ENCODE measurements at places on chromosomes 3 and 15.
A peak's percentile ranks its signal among the peaks of the same experiment; 100 is the strongest.

- DNase-seq, result no peak
These were observed 258.9 kb downstream of the ABHD5 start for GRCh38 chr3:43949594-43949993.

DNA sequence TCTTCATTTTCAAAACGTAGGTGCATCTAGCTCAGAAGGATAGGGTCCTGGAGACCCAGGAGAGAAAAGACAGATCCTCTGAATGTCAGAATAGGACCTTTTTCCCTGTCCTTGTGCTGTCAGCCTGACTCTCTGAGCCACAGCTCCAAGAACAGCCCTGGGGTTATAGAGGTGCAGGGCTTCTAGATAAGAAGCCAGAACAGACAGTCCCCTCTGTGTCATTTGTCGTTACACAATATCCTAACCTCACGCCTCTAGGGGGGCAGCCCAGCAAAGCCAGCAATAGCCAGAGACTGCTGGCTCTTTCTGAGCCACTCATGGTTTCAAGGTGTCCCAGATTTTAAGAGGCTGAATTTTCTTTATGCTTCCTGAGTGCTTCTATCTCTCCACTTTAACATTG is 153.2 kb upstream of the THBS1 start:
- peak; percentile 53 for DNase-seq

DNA sequence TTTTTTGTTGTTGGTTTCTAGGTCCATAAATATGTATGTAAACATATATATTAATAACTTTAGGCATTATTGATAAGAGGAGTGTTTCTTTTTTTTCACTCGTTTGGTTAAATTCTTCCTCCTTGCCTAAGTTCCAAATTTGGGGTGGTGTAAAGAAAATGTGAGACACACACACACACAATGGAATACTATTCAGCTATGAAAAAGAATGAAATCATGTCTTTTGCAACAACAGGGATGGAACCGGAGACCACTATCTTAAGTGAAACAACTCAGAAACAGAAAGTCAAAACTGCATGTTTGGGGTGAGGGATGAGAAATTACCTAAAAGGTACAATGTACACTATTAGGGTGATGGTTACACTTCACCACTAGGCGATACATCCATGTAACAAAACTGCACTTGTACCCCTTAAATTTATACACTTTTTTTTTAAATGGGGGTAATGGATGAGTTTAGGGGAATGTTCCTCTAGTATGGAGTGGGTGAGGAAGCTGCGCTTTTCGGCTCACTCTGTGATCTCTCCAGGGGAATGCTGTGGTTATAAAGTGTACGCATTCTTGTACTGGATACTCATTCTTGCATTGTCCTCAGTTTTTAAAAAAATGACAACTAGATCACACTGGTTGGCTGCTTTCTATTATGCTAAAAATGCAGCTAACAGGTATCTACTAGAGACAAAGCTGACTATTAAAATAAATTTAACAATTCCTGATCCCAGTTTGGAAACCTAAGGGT is 50.8 kb upstream of the PPARG start:
- no peak for DNase-seq

GRCh38 chr3:142459929-142460328 is 12.1 kb upstream of the XRN1 start:
- no peak for DNase-seq

GRCh38 chr3:154598166-154598565 is 168.2 kb upstream of the GPR149 start:
- no peak for DNase-seq

DNA sequence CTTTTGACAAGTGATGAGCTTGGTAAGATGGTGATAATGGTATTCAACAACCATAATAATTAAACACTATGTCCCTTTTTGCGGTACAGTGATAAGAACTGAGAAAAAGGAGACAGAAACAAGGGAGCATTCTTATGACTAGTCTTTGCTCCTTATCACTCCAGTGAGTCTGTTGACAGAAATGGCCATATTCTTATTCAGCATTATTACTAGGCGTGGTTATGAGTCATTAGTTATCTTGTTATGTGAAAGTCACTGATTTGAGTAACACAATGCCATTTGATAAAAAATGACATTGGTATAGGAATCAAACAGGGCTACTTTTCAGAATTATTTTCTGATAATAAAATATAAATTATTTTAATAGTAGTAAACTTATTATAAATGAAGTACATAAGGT is 193.5 kb downstream of the C3orf38 start:
- DNase-seq, result no peak

DNA sequence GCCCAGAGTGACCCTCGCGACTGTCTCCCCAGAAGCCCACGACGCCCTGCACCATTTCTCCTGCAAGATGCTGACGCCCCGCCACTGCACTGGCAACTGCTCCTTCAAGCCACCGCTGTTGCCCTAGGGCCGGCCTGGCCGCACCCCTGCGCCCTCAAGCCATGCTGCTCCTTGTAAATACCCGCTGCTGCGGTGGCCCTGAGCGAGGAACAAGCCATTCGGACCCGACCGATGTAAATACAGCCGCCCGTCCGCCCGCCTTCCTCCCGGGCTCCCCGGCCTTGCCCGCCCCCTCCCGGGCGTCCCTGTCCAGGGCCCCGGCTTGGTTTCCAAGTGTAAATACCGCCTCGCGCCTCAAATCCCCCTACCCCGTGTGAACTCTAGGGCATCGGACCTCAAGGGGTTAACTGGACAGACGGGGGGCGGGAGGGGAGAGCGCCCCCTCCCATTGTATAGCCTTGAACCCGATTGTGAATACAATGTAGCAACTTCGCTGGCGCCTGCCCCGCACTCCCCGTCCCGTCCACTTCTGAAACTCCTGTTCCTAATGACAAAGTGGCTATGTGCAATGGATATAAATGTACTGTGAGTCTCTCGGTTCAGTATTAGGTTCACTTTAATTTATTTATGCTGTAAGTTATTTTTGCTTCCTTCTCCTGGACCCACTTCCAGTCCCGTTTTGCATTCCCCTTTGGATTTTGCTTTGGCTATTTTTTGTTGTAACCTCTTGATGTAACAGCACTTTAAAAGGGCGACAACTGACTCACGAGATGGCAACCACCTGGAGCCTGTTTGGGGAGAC is 5.9 kb downstream of the RNU6-1 start:
- peak; percentile 92 for DNase-seq

GRCh38 chr15:92682741-92683510 is 27.4 kb upstream of the FAM174B start:
- no peak for DNase-seq

GRCh38 chr3:24135280-24135679 is 190.2 kb downstream of the NR1D2 start:
- DNase-seq, result no peak

DNA sequence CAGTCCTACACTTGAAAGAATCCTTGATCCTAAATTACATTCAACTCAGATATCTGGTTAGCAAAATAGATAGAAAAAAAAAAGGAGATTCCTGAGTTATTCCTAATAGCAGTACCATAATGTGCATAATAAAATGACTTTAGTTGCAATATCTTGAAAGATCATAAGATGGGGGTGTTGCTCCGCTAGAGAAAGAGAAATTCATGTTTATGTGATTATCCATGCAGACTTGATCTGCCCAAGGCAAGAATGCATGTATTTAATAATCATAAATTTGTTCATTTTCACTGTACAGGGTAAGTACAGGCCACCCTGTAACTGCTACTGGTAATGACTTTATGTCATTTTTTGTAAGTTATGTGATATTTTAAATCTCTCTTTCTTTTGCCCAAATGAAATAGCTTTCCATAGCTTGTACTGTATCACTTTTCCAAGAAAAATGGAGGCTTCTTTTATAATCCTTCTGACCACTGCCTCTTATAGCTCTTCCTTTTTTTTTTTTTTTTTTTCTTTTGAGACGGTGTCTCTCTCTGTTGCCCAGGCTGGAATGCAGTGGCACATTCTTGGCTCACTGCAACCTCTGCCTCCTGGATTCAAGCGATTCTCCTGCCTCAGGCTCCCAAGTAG is 84.6 kb downstream of the HCN4 start:
- peak; percentile 56 for DNase-seq

DNA sequence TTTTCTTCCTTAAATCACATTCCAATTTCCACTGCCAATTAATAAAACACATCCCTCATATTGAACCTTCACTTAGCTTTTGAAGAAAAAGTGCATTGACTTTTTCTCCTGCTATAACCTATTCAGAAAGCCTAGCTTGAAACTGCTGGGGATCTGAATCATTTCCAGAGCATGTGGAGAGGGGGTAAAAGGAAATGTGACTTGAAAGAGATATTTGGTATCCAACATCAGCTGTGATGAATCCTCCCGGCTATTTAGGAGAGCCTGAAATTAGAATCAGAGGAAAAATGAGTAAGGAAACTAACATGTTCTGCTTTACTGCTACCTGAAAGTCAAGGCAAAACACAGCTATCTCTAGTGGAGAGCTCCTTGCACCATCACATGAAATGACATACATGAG is 2.6 kb upstream of the GNB5 start:
- DNase-seq, result no peak

DNA sequence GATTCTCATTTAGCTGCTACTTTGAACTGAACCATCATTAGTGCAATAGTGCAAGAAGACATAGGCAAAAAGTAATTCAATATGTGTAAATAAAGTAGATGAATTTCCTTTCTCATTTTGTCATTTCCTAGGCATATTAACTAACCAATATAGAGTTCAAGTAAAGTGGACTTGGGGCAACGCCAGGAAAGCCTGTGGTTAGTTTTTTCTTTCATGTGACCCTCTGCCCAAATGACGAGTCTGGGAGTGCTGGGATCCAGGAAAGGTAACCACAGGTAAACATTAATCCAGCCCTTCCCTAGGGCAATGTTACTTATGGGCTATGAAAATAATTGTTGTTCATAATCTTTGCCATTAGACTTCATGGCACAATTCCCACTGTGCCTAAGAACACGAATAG is 181.0 kb downstream of the VPS13C start:
- DNase-seq, result no peak

DNA sequence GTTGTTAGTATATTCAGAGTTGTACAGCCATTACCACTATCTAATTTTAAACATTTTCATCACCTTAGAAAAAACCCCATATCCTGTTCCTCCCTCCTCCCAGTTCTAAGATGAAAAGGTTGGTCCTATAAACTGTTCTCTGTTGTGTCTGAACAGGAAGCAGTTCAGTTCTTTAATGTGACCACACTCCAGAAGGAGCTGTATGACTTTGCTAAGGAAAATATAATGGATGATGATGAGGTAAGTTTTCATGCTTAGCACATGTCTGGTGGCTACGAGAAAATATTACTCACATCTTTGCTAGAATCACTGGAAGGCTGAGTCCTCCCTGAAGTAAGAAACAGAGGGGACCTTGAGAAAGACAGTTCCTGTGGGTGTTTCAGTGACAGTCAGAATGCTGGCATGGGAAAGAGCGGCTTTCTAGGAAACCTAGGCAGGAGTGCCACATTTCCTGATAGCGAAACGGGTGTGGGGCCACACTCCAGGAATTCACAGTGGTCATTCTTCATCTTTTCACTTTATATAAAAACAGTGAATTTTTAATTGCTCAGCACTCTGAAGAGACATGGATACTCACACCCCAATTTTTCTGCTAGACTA is 20.3 kb downstream of the CRTAP start:
- DNase-seq, result no peak

DNA sequence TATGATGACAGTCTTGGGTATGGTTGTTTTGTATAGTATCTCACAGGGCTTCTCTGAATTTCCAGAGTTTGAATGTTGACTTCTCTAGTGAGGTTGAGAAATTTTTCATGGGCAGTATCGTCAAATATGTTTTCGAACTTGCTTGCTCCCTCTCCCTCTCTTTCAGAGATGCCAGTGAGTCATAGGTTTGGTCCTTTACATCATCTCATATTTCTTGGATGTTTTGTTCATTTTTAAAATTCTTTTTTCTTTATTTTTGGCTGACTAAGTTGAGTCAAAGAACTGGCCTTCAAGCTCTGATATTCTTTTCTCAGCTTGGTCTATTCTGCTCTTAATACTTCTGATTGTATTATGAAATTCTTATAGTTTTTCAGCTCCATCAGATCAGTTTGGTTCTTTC is 282.3 kb upstream of the NECTIN3 start:
- DNase-seq, result no peak

- DNase-seq, result no peak
These were observed 39.9 kb downstream of the PLCH1 start for GRCh38 chr3:155704771-155705559.

GRCh38 chr15:79004336-79004735 is 59.5 kb upstream of the CTSH start:
- DNase-seq, result no peak

- no peak for DNase-seq
These were observed 68.5 kb downstream of the TMCO5A start for GRCh38 chr15:38002883-38003477.

DNA sequence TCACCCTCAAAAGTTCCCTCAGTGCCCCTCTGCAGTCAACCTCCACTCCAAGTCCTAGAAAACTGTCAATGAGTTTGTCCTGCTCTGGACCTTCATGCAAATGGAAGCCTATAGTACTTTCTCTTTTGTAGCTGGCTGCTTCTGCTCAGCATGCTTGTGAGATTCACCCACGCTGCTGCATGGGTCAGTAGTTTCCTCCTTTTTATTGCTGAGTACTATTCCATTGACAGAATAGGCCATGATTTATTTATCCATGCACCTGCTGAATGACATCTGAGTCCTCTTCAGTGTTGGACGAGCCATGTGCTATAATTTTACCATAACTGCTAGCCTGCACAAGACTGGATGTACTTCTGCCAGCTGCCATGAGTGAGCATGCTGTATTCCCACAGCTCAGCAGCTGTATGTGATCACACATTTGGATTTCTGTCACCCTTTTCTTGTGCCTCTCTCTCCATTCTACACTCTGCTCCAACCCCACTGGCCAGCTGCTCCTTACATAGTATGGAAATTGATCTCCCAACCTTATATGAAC is 26.3 kb downstream of the CDCP1 start:
- no peak for DNase-seq

- no peak for DNase-seq
These were observed 95.6 kb downstream of the SCAPER start for GRCh38 chr15:76809412-76810103.

DNA sequence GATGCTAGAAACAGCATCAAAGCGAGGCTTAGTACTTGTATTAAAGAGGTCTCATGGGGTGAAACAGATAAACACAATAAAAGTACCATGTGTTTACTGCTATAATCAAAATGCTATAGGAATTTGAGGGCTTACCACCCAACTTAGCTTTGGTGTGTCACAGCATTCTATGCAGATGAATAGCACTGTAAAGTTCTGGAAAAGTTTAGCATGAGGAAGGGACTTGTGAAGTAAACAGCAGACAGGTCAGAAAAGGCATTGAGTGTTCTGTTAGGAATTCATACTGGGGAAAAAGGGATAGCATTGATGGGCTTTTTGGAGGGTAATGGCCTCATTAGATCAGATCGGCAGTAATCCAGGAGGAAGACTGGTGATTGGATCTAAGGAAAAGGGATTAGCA is 505.3 kb downstream of the NLGN1 start:
- no peak for DNase-seq

- no peak for DNase-seq
These were observed 66.6 kb upstream of the ARL8B start for GRCh38 chr3:5055357-5056110.

- peak; percentile 93 for DNase-seq
These were observed 995 bp upstream of the LRRK1 start for GRCh38 chr15:100918034-100918689.

All from SK-N-SH (cell line).